ENCODE measurements at places on chromosomes 4 and X.
A peak's percentile ranks its signal among the peaks of the same experiment; 100 is the strongest.

GRCh38 chr4:36288731-36289426 is 7.5 kb downstream of the DTHD1 start:
- DNase-seq = no peak

DNA sequence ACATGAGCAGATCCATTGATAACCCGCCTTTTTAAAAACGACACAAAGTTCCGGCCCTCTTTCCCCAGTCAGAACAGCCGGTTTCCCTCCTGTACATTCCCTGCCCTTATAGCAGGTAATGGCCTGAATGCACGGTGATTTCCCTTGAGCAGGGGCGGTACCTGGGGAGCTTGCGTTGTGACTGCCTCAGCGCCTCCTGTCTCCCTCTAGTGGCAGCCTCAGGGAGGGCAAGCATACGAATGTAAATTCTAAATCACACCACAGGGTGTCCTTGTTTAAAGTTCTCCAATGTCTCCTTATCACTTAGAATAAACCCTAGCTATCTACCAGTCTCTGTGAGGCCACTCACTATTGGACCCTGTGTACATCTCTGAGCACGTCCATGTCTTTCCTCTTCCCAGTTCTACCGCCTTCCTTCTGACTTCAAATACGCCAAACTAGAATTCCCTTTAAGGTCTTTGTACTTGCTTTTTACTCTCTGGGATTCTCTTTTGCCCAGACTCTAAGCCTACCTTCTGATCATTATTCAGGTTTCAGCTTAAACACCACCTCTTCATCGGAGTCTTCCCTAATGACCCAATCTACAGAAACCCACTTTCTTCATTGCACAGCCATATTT is 18.4 kb upstream of the LDB2 start:
- peak; percentile 62 for DNase-seq

- no peak for DNase-seq
Measured at GRCh38 chr4:8832113-8832915, 39.3 kb downstream of the HMX1 start.

DNA sequence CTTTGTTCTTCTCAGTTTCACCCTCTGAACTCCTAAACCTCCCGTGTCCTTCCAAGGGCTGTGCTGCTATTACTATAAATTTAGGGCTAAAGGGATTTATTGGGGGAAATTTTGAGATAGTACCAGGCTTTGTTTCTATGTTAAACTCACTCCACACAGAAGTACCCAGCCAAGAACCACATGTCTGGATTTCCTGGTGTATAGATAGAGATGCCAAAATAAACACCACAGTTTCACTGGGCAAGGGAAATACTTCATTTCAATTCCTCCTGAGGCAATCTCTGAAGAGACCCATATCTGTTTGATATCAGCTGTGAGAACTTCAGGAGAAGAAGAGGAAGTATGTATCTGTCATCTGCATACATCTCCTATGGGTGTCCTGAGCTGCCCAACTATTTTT is 21.7 kb upstream of the CLNK start:
- DNase-seq = no peak

GRCh38 chr4:52661966-52662690 is 3.0 kb upstream of the USP46 start:
- no peak for DNase-seq

DNA sequence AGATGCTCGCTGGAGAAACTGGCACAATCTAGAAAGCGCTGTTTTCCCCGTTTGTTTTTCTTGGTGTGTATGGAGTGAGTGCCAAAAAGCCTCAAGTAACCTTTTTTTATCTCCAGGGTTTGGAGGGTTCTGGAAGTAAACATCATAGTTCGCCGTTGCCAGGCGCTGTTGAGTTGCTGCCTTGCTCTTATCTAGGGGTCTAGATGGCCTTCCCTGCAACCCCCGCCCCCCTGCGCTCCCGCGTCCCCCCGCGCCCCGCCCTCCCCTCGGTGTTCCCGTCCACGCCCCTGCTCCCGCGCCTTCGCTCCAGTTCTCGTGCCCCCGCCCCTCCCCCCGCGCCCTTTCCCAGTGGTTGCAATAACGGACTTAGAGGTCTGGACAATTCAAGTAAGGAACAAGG is 555 bp upstream of the GCNA start:
- no peak for DNase-seq

GRCh38 chrX:39897741-39898097 is 200.0 kb downstream of the BCOR start:
- no peak for DNase-seq

DNA sequence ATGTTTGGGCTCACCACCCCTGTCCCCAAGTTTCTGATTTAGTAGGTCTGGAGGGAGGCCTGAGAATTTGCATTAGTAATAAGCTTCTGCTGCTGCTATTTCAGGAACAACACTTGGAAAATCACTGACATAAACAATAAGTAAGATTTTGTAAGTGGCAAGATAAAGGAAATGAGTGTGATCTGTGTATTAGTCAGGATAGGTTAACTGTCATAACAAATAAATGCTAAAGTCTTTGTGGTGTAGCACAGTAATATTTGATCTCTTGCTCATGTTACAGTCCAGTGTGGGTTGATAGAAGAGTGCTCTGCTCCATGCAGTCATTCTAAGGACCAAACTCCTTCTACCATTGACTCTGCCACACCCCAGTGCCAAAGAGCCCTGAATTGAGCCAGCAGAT is 67.0 kb downstream of the NHS start:
- DNase-seq = no peak

- peak; percentile 45 for DNase-seq
Measured at GRCh38 chr4:40301603-40302002, 33.5 kb upstream of the CHRNA9 start.

DNA sequence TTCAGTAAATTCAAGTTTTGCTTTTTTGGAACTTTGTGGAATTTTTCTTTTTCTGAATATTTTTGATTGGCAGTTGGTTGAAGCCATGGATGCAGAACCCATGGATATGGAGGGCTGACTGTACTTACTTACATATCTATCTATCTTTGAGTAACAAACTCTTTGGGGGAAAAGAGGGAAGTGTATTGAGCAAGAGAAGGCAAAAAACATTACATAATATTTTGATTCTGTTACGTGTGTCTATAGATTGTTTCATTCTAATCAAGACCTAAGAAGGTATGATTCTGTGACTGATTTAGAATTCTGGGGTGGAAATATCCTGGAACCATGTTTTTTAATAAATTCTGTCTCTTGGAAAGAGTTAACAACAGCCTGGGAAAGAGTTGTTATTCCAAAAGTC is 31.5 kb downstream of the GRSF1 start:
- DNase-seq = no peak

GRCh38 chr4:112526061-112526460 is 10.1 kb upstream of the NEUROG2 start:
- DNase-seq = no peak

DNA sequence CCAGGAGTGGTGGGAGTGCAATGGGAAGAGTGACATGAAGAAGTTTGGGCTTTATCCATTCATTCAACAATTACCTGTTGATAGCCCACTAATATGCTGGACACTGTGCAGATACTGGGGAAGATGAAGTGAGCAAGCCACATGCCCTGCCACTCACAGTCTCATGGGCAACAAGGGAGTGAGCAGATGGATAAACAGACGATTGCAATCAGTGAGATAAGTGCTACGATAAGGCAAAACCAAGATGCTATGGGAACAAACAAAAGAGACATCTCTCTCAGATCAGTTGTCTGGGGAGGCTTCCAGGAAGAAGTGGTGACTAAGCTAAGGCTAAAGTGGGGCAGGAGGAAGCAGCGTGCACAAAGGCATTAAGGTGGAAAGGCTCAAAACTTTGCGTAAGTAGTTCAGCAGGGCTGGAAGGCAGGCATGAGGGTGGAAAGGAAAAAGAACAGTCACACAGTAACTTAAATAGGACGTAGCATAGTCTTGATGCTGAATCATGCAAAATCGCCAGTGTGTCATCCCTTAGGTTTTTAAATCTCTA is 31.7 kb downstream of the GAB3 start:
- DNase-seq = peak; percentile 55

All from activated naive CD4-positive, alpha-beta T cell treated with Interleukin-2 at 50 U/mL for 16 hours (primary cell).